ENCODE measurements at places on chromosomes 6 and 20.

DNA sequence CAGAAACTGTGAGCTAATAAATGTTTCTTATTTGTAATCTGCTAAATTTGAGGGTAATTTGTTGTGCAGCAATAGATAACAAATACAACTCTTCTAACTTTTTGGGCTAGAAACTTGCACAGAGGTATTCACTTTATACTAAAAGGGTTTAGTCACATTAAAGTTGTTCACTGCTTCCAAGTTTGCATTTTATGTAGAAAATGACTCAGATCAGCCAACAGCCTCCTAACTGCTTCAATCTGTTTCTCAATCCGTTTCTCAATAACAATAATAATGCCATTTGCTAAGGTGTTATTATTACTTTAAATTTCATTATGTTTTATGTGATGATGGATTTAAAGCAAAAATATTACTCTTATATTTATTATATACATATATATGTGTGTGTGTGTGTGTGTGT is 213.9 kb downstream of the CENPW start:
- no peak for DNase-seq
- H3K27ac ChIP-seq, result no peak overlapping the region
- no peaks in the 10 kb centered on the region for H3K36me3 ChIP-seq
- no peak overlapping the region for H3K4me3 ChIP-seq
- no peaks in the 10 kb centered on the region for H3K4me1 ChIP-seq

- peaks cover 1% of the 10 kb centered on the region for H3K36me3 ChIP-seq
- peaks cover 17% of the 10 kb centered on the region for H3K4me1 ChIP-seq
- DNase-seq, result no peak
- H3K4me3 ChIP-seq, result no peak overlapping the region
- no peak overlapping the region for H3K27ac ChIP-seq
- H3K27me3 ChIP-seq, result no peaks in the 10 kb centered on the region
These were observed 4.9 kb downstream of the TRAF3IP2 start for GRCh38 chr6:111600588-111601445.

- no peak overlapping the region for H3K4me3 ChIP-seq
- H3K27ac ChIP-seq, result no peak overlapping the region
- H3K27me3 ChIP-seq, result no peaks in the 10 kb centered on the region
- no peak for DNase-seq
- no peaks in the 10 kb centered on the region for H3K36me3 ChIP-seq
- no peaks in the 10 kb centered on the region for H3K4me1 ChIP-seq
These were observed 185.2 kb upstream of the FLRT3 start for GRCh38 chr20:14522595-14522994.

- H3K36me3 ChIP-seq, result no peaks in the 10 kb centered on the region
- no peaks in the 10 kb centered on the region for H3K4me1 ChIP-seq
- no peak overlapping the region for H3K27ac ChIP-seq
- DNase-seq, result no peak
- no peaks in the 10 kb centered on the region for H3K27me3 ChIP-seq
- no peak overlapping the region for H3K4me3 ChIP-seq
These were observed 73.1 kb downstream of the AGPAT4 start for GRCh38 chr6:161200610-161201370.

- no peak overlapping the region for H3K4me3 ChIP-seq
- H3K27ac ChIP-seq, result no peak overlapping the region
- no peaks in the 10 kb centered on the region for H3K27me3 ChIP-seq
- no peaks in the 10 kb centered on the region for H3K4me1 ChIP-seq
These were observed 722.2 kb upstream of the EYS start for GRCh38 chr6:66429210-66429609.

GRCh38 chr6:35850208-35850607 is 45.1 kb downstream of the LHFPL5 start:
- no peaks in the 10 kb centered on the region for H3K4me1 ChIP-seq
- no peaks in the 10 kb centered on the region for H3K27me3 ChIP-seq
- DNase-seq, result no peak
- H3K36me3 ChIP-seq, result peaks cover 10% of the 10 kb centered on the region

DNA sequence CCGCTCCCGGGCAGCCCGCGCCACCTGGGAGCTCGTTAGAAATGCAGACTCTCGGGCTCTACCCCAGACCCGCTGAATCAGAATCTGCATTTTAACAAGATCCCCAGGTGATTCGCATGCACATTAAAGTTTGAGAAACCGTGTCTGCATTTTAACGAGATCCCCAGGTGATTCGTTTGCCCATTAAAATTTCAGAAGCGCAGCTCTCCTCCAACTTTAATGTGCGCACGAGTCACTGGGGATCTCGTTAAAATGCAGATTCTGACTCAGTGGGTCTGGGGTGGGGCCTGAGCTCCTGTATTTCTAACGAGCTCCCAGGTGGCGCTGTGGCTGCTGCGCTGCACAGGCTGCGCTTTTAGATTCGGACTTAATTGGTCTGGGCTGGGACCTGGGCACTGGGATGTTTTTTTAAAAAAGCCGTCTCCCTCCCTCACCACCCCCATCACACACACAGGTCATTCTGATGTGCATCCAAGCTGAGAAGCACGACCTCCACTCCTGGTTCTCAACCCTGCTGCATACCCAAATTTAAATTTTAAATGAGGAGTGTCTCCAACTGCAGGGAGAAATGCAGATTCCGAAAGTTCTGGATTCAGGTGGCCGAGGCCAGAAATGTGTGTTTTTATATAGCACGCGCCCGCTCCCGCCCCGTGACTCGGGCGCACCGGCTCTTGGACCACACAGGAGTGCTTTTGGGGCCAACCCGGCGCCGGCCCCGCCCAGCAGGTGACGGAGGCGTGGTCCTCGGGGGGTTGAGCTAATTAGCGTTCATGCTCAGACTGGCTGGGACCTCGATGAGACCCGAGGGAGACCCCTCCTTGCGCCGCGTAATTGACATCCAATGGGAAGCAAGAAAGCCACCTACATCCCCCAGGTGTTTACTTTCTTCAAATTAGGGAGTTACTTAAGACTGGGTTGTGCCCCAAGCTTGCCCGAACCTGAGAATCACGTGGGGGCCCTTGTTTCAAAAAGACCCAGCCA is 85.8 kb downstream of the ZFP64 start:
- H3K4me1 ChIP-seq, result peaks cover 20% of the 10 kb centered on the region
- H3K4me3 ChIP-seq, result peak overlapping the region; percentile 62
- no peaks in the 10 kb centered on the region for H3K36me3 ChIP-seq

GRCh38 chr6:27874016-27874415 is 38.2 kb downstream of the OR2B2 start:
- H3K4me1 ChIP-seq, result peaks cover 6% of the 10 kb centered on the region
- peak overlapping the region; percentile 73 for H3K27ac ChIP-seq
- H3K36me3 ChIP-seq, result no peaks in the 10 kb centered on the region
- DNase-seq, result no peak
- no peaks in the 10 kb centered on the region for H3K27me3 ChIP-seq

DNA sequence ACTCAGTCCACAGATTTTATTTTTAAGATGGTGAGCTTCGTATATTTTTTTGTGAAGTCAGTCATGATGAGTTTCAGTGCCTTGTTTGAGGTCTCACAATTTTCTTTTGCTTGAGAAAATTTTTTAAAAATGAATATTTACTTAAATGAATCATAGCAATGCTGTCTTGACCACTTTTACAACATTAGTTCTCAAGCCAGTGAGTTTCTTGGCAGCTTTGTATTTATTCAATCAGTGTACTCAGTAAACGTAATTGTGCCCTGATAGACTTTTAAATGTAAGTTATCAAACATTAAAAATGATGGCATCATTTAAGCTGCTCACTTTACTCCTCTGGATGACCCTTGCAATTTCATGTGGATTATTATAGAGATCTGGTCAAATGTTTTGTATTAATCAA is 261.4 kb downstream of the KHDC1L start:
- no peak for DNase-seq
- H3K4me1 ChIP-seq, result no peaks in the 10 kb centered on the region
- no peak overlapping the region for H3K4me3 ChIP-seq
- H3K27ac ChIP-seq, result no peak overlapping the region
- no peaks in the 10 kb centered on the region for H3K27me3 ChIP-seq

DNA sequence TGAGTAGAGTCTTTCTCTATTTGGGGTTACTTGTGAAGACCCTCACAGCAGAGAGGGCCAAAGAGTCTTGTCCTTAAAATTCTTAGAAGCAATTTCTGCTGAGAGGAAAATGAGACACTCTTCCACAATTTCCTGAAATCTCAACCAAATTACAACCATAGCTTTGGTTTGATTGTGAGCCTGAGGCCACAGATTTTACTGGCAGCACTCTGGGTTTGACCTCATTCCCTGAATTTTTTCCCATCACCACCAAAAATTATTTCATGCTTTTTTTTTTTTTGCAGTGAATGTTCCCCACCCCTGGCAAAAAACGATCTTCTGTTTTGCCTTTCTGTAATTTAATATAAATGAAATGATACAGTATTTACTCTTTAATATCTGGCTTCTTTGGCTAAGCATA is 125.5 kb downstream of the THEMIS start:
- no peaks in the 10 kb centered on the region for H3K36me3 ChIP-seq
- H3K4me3 ChIP-seq, result no peak overlapping the region
- H3K4me1 ChIP-seq, result no peaks in the 10 kb centered on the region

GRCh38 chr6:154509421-154510143 is 903 bp downstream of the CNKSR3 start:
- H3K27me3 ChIP-seq, result no peaks in the 10 kb centered on the region
- no peak overlapping the region for H3K27ac ChIP-seq
- DNase-seq, result no peak
- peaks cover 7% of the 10 kb centered on the region for H3K4me1 ChIP-seq
- peak overlapping the region; percentile 77 for H3K4me3 ChIP-seq

- no peak overlapping the region for H3K27ac ChIP-seq
- H3K4me3 ChIP-seq, result no peak overlapping the region
- H3K4me1 ChIP-seq, result no peaks in the 10 kb centered on the region
- H3K36me3 ChIP-seq, result peaks cover 45% of the 10 kb centered on the region
- H3K27me3 ChIP-seq, result no peaks in the 10 kb centered on the region
These were observed 32.7 kb downstream of the BRPF3 start for GRCh38 chr6:36229223-36229622.

GRCh38 chr20:55173601-55174000 is 698.2 kb downstream of the DOK5 start:
- no peaks in the 10 kb centered on the region for H3K36me3 ChIP-seq
- no peaks in the 10 kb centered on the region for H3K27me3 ChIP-seq
- no peak overlapping the region for H3K27ac ChIP-seq
- H3K4me3 ChIP-seq, result no peak overlapping the region
- no peak for DNase-seq
- H3K4me1 ChIP-seq, result no peaks in the 10 kb centered on the region

DNA sequence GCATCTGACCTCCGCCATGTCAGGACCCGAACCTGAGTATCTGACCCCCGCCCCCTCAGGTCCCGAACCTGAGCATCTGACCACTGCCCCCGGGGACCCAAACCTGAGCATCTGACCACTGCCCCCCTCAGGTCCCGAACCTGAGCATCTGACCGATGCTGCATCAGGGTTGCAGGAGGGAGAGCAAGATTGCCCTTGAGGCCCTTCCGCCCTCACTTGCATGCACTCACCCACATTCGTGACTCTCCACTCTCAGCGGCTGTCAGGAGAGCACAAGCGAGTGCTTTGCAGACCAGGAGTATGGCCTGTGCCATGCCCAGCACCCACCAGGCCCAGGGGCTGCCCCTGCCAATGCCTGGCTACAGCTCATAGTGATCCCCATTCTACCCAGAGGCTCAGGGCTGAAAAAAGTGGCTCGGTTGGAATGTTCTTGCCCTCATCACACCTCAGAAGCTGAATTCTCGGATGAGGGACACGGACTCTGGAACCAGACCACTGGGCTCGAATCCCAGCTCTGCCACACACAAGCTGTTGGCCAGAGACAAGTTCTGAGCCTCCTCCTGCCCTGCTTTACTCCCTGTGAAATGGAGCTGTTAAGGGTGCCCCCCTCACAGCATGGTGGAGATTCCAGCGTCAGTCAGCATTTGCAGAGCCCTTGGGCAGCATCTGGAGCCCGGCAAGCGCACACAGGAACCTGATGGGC is 82.1 kb downstream of the DLL1 start:
- H3K27me3 ChIP-seq, result no peaks in the 10 kb centered on the region
- no peak overlapping the region for H3K27ac ChIP-seq
- H3K36me3 ChIP-seq, result no peaks in the 10 kb centered on the region
- no peaks in the 10 kb centered on the region for H3K4me1 ChIP-seq
- no peak for DNase-seq

DNA sequence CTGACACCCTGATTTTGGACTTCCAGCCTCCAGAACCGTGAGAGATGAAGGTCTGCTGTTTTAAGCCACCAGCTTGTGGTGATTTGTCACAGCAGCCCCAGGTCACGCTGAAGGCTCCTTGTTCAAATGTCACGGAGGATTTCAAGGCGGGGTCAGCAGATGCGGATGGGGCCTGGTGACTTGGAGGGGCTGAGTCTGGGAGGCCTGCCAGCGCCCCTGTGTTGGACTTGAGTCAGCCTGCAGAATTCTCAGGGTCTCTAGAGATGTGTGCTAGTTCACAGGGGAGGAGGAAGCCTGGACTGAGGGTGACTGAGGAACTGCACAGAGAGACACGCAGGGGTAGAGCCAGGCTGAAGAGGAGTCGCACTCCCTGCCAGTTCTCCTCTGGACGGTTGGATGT is 19.5 kb upstream of the TAF4 start:
- H3K27ac ChIP-seq, result no peak overlapping the region
- H3K4me3 ChIP-seq, result no peak overlapping the region
- peaks cover 5% of the 10 kb centered on the region for H3K4me1 ChIP-seq
- H3K36me3 ChIP-seq, result no peaks in the 10 kb centered on the region
- H3K27me3 ChIP-seq, result no peaks in the 10 kb centered on the region
- no peak for DNase-seq

- no peak overlapping the region for H3K27ac ChIP-seq
- H3K4me3 ChIP-seq, result no peak overlapping the region
- DNase-seq, result no peak
- H3K36me3 ChIP-seq, result no peaks in the 10 kb centered on the region
- H3K4me1 ChIP-seq, result peaks cover 5% of the 10 kb centered on the region
- H3K27me3 ChIP-seq, result no peaks in the 10 kb centered on the region
These were observed 13.4 kb downstream of the ENPP1 start for GRCh38 chr6:131821010-131821807.

DNA sequence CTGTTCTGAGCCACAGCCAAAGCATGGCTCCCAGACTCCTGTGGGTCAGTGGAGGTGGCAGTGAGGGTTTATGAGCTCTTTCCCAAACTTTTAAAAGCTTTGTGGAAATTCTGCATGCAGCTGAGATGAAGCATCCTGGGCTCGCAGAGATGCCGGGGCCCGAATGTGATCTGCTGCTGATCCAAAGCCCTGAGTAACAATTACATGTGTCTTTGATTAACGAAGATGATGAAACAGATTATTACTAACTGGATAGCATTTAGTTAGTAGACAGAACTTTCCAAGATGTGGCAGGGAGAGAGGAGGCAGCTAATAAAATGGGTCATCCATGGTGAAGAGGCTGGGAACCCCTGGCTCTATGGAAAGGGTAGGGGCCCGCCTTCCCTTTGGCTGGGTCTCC is 43.9 kb upstream of the MDFI start:
- no peak overlapping the region for H3K4me3 ChIP-seq
- H3K4me1 ChIP-seq, result no peaks in the 10 kb centered on the region
- no peak for DNase-seq
- no peaks in the 10 kb centered on the region for H3K27me3 ChIP-seq
- no peak overlapping the region for H3K27ac ChIP-seq
- peaks cover 24% of the 10 kb centered on the region for H3K36me3 ChIP-seq
